ENCODE measurements at places on chromosomes 16 and 17. TPM values are rescaled to one million over a fixed set of nuclear protein-coding genes. Genes with fewer than 3 reads are reported as not detected.

CUEDC1 gene
- 25.7 TPM for total RNA-seq

KRT24 gene
- not detected for total RNA-seq

SLC38A8 gene
- total RNA-seq = not detected

GP2 gene
- not detected for total RNA-seq

KCNG4 gene
- total RNA-seq = not detected

MSLN gene
- total RNA-seq = not detected

KCNH6 gene
- total RNA-seq = not detected

COG4 gene
- 59.9 TPM for total RNA-seq

TNP2 gene
- not detected for total RNA-seq

TRPV3 gene
- total RNA-seq = 1.9 TPM

DNASE1L2 gene
- 0.16 TPM for total RNA-seq

DOC2B gene
- total RNA-seq = not detected

PIGQ gene
- total RNA-seq = 20.7 TPM

ETV4 gene
- 0.41 TPM for total RNA-seq

CALCOCO2 gene
- 73.8 TPM for total RNA-seq

DNA sequence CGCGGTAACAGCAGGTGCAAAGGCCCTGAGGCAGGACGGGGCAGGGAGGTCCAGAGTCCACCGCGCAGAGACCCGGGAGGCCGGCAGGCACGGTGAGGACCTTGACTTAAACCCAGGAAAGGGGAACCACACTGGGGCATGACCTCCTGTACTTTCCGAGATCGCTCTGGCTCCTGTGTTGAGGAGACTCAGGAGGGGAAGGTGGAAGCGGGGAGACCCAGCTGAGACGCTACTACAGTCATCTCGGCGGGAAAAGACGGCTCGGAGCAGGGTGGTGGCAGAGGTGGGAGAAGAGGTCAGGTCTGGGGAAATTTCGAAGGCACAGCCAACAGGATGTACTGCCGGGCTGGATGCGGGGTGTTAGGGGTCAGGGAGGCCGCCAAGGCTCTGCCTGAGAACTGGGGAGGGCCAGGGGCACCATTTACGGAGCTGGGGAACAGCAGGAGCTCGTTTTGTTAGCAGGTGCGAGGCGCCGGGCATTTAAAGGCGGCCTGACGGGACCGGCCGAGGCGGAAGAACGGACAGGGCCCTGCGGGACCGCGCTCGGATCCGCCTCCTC lies 22.3 kb downstream of the NPTX1 start:
- peak; percentile 3 for DNase-seq

- DNase-seq = no peak
Measured at GRCh38 chr17:16297367-16298139, 55.7 kb downstream of the CENPV start.

GRCh38 chr16:87733190-87733589 lies 32.6 kb downstream of the KLHDC4 start:
- DNase-seq = no peak

GRCh38 chr17:36602924-36603384 lies 1.6 kb downstream of the MRM1 start:
- peak; percentile 73 for DNase-seq

DNA sequence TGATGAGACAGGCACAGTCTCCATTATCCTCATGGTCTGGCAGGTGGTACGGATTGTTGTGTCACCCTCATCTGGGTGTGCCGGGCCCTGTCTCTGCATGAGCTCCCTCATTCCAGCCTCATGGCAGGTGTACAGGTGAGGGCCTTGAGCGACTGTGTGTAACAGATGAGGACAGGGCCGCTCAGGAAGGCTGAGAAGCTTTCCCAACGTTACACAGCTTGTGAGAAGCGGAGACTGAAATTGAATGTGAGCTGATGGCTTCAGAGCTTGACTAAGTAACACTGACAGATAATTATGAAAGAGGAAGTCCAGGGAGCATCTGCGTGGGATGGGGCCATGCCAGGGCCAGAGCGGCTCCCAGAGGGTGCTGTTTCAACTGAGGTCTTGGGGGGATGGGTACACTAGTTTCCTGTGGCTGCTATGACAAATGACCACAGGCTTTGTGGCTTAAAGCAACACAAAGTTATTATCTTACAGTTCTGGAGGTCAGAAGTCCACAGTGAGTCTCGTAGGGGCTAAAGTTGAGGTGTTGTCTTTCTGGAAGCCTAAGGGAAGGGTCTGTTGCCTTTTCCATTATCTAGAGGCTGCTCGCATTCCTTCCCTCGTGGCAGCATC lies 36.7 kb downstream of the CMIP start:
- DNase-seq = no peak

DNA sequence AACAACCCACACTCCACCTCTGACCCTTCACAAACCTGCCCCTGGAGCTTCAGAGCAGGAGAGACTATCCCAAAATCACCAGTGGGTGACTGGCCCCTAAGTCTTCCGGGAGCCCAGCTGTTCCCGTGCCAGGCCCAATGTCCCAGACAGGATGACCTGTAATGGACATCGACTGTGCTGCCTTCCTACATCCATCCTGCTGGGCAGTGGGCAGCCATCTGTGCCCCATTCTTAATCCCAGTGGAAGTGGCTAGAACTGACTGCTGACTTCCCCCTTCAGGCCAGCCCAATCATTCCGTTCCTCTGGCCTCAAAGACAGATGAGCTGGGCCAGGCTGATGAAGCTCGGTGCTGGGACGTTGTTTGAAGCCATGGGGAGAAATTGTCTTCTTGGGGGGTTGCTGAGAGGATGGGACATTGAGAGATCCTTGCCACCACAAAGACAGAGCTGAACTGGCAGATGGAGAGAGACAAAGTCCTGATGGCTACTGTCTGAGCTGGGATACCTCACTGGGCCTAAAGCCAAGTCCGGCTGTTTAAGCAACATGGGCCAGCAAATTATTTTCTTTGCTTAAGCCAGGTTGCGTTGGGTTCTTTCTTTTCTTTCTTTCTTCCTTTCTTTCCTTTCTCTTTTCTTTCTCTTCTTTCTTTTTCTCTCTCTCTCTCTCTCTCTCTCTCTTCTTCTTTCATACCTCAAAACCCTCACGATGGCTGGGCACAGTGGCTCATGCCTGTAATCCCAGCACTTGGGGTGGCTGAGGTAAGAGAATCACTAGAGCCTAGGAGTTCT lies 17.9 kb upstream of the ALOX15B start:
- DNase-seq = no peak

GRCh38 chr16:8867216-8867931 lies 1.4 kb downstream of the CARHSP1 start:
- no peak for DNase-seq

- no peak for DNase-seq
Measured at GRCh38 chr16:27417047-27417671, 15.2 kb downstream of the IL21R start.

- no peak for DNase-seq
Measured at GRCh38 chr17:29682054-29682453, 59.3 kb upstream of the CORO6 start.

- DNase-seq = peak; percentile 95
Measured at GRCh38 chr16:68064791-68065365, 20.3 kb upstream of the NFATC3 start.

DNA sequence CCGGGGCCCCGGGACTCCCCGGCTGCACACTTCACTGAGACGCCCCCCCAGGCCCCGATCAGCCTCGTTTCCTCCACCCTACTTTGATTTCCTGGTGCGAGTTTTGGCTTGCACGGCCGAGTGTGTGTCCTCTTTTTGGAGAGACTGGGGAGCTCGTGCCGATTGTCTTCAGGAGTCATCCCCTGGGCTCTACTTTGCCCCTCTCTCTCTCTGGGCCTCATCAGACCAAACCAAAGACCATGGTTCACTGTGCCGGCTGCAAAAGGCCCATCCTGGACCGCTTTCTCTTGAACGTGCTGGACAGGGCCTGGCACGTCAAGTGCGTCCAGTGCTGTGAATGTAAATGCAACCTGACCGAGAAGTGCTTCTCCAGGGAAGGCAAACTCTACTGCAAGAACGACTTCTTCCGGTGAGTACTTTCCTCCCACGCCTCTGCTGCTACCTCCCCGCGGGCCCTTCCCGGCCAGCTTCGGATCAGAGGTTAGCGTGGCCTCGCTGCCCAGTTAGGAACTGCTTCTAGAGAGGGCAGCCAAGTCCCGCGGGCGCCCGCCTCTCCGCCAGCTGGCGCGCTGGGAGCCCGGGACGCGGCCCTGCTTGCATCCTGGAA lies 787 bp downstream of the LHX1 start:
- peak; percentile 24 for DNase-seq

- no peak for DNase-seq
Measured at GRCh38 chr17:7204336-7204735, 15.3 kb downstream of the DLG4 start.

GRCh38 chr17:33519692-33520091 lies 226.6 kb upstream of the ASIC2 start:
- no peak for DNase-seq

GRCh38 chr17:78785663-78786057 lies 3.6 kb upstream of the CYTH1 start:
- no peak for DNase-seq

GRCh38 chr17:1104222-1104621 lies 75.6 kb downstream of the ABR start:
- no peak for DNase-seq

DNA sequence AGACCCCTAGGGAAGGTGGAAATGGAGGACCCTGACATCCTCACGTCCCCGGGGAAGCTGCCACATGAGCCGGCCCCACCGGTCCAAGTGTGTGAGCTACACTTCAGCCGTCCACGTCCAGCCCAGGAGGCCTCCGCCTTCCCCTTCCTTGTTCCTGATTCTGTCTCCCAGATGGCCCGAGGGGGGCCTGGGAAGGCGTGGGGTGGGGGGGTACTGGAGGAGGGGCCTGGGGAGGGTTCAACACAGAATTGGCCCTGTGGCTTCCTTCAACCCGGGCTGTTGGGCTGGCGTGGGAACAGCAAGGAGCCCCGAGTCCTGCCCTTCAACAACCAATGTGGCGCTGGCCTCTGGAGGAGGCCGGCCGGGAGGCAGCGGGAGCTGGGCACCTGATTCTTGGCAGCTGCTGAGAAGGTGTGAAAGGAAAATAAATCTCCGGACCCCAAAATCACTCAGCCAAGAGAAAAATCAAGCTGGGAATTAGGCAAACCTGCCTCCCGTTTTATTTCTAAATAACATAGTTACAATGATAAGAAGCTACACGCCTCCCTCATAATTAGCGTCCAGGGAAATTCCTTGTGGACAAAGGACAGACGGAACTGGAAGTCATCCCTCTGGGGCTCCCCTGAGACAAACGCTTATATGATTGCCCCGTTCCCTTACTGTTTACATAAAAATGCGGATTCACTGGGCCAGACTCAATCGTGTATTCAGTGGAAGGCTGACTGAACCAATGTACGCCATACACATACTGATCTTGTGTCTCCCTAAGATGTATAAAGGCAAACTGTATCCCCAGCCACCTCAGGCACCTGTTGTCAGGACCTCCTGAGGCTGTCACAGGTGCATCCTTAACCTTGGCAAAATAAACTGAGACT lies 1.8 kb upstream of the APRT start:
- no peak for DNase-seq

DNA sequence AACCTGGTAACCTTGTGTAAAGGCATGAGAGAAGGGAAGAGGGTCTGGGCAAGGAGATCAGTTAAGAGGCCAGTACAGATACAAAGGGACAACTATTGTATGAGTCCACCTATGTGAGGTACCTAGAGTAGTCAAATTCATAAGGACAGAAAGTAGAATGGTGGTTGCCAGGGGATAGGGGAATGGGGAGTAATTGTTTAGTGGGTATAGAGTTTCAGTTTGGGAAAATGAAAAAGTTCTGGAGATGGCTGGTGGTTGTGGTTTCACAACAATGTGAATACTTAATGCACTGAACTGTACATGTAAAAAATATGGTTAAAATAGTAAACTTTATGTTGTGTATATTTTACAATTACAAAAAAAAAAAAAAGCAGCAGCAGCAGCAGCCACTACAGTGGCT lies 49.4 kb downstream of the SNTB2 start:
- no peak for DNase-seq

DNA sequence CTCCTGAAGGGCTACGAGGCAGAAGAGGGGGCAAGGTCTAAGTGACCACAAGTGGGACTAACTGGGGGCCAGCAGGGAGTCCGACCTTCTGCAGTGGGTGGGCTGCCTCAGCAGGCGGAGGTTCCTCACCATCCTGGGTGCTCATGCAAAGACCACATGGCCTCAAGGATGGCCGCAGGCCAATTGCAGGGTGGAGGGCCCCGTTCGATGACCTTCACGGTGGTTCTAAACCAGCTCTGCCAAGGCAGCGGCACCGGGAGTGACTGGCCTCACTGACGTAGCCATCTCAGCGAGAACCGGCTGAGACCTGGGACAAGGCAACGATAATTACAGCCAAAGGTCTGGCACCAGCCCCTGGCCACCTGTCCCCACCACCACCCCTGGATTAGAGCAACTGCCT lies 5.7 kb downstream of the SMIM5 start:
- DNase-seq = no peak

DNA sequence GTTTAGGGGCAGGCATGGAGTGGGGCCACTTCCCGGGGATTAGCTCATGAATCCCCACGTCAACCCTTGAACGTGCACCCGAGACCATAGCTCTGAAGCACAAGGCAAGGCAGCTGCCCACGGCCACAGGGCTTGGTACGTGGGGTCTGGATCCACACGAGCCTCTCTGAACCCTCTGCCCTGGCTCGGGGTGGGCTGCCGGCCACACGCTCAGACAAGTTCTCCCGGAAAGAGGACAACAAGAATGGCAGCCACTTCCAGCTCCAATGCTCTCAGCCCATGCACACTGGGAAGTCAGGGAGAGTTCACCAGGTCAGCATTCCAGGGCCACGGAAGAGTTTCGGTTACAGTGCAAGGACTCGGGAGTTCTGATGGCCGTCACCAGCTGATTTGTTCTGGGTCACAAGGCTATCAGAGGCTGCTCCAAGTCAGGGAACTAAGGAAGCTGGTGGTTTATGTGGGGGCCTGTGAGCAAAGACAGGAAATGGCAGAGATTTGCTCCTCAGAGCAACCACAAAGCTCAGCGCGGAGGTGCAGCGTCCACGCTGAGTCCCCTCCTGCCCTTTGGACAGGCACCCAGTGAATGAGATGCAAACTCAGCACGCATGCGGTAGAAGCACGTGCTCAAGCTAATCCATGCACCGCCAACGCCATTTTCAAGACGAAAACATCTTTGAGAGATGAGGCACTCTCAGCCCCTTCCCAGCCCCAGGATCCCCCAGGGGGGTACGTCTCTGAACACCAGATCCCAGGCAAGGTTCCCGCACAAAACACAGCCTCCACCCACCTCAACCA lies 356.4 kb downstream of the FOXL1 start:
- DNase-seq = no peak

DNA sequence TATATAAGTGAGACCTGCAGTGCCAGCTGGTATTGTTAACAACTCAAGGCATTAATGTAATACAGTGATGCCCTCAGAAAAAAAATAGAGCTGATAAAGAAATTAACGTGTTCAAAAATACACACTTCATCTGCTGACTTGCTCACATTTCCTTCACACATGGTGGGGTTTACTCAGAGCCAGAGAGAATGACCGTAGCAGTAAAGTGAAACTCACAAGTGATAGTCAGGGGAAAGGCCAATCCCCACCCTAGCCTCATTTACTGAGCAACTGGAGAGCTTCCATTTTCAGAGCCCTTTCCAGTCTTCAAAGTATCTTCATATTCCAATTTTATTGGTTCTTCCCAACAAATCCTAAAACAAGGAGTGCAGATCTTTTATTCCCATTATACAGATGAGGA lies 74.0 kb upstream of the HLF start:
- DNase-seq = no peak

GRCh38 chr17:4550534-4551039 lies 4.6 kb downstream of the MYBBP1A start:
- DNase-seq = no peak

Data from fibroblast of the aortic adventitia (primary cell).